ENCODE measurements at places on chromosomes 1 and 21.

DNA sequence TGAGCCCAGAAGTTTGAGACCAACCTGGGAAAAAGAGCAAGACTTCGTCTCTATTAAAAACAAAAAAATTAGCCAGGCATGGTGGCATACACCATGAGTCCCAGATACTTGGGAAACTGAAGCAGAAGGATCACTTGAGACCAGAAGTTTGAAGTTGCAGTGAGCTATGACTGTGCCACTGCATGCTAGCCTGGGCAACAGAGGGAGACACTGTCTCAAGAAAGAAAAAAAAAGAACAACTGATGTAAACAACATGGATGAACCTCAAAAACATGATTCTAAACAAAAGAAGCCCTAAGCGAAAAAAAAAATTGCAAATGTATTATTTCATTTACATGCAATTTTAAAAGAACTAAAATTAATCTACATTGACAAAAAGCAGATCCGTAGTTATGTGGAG lies 9.0 kb downstream of the LRRC40 start:
- H3K4me3 ChIP-seq = no peak overlapping the region
- no peak for DNase-seq
- no peaks in the 10 kb centered on the region for H3K27me3 ChIP-seq
- H3K36me3 ChIP-seq = peaks cover 3% of the 10 kb centered on the region
- no peak overlapping the region for H3K27ac ChIP-seq
- no peaks in the 10 kb centered on the region for H3K4me1 ChIP-seq

- H3K36me3 ChIP-seq = no peaks in the 10 kb centered on the region
- H3K27me3 ChIP-seq = no peaks in the 10 kb centered on the region
- no peak overlapping the region for H3K4me3 ChIP-seq
- H3K4me1 ChIP-seq = peaks cover 9% of the 10 kb centered on the region
- DNase-seq = no peak
- no peak overlapping the region for H3K27ac ChIP-seq
These were observed 49.8 kb upstream of the FBXO28 start for GRCh38 chr1:224064150-224064549.

DNA sequence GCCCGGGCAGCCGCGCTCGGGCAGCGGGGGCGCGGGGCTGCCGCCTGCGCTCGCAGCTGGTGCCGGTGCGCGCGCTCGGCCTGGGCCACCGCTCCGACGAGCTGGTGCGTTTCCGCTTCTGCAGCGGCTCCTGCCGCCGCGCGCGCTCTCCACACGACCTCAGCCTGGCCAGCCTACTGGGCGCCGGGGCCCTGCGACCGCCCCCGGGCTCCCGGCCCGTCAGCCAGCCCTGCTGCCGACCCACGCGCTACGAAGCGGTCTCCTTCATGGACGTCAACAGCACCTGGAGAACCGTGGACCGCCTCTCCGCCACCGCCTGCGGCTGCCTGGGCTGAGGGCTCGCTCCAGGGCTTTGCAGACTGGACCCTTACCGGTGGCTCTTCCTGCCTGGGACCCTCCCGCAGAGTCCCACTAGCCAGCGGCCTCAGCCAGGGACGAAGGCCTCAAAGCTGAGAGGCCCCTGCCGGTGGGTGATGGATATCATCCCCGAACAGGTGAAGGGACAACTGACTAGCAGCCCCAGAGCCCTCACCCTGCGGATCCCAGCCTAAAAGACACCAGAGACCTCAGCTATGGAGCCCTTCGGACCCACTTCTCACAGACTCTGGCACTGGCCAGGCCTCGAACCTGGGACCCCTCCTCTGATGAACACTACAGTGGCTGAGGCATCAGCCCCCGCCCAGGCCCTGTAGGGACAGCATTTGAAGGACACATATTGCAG lies 3.0 kb downstream of the ARTN start:
- peak overlapping the region; percentile 32 for H3K4me3 ChIP-seq
- peaks cover 2% of the 10 kb centered on the region for H3K27me3 ChIP-seq
- no peak overlapping the region for H3K27ac ChIP-seq
- H3K36me3 ChIP-seq = no peaks in the 10 kb centered on the region
- peaks cover 20% of the 10 kb centered on the region for H3K4me1 ChIP-seq

GRCh38 chr1:183595537-183595936 lies 5.3 kb upstream of the NCF2 start:
- H3K36me3 ChIP-seq = no peaks in the 10 kb centered on the region
- no peaks in the 10 kb centered on the region for H3K4me1 ChIP-seq
- no peaks in the 10 kb centered on the region for H3K27me3 ChIP-seq
- no peak overlapping the region for H3K4me3 ChIP-seq
- no peak overlapping the region for H3K27ac ChIP-seq

GRCh38 chr21:25649146-25649545 lies 10.1 kb downstream of the JAM2 start:
- H3K36me3 ChIP-seq = no peaks in the 10 kb centered on the region
- no peaks in the 10 kb centered on the region for H3K27me3 ChIP-seq
- H3K4me3 ChIP-seq = no peak overlapping the region
- H3K4me1 ChIP-seq = no peaks in the 10 kb centered on the region

DNA sequence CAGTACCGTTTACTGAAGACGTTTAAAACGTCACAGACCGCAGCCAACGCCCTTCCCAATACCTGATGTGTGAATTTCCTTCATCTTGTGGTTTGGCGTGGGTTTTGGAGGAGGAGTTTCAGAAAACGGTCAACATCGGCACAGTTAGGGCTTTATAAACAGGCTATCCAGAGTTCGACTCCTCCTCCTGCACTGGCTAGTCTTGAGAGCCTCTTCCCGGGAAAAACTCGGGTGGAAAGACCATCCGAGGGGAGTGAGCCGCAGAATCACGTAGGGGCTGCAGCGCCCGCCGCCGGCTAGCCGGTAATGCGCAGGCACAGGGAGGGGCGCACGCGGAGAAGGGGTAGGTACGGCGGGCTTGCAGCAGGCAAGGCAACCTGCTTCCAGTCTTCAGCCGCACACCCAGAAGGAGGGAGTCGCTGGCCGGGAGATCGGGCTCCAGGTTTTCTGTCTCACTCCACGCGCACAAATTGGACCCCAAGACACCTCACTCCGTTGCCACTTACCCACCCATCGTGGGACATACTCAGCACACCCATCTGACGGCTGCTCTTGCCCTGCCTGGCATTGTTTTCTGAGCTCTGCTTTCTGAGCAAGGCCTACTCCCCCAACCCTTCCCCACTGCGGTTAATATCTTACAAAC lies 25.4 kb downstream of the SLC19A2 start:
- H3K27ac ChIP-seq = no peak overlapping the region
- no peaks in the 10 kb centered on the region for H3K27me3 ChIP-seq
- peak overlapping the region; percentile 53 for H3K4me3 ChIP-seq
- peaks cover 5% of the 10 kb centered on the region for H3K4me1 ChIP-seq
- no peaks in the 10 kb centered on the region for H3K36me3 ChIP-seq

GRCh38 chr1:5991381-5992025 lies 722 bp downstream of the NPHP4 start:
- peak overlapping the region; percentile 73 for H3K4me3 ChIP-seq
- no peaks in the 10 kb centered on the region for H3K27me3 ChIP-seq
- peak; percentile 12 for DNase-seq
- H3K27ac ChIP-seq = peak overlapping the region; percentile 86
- H3K4me1 ChIP-seq = peaks cover 12% of the 10 kb centered on the region

DNA sequence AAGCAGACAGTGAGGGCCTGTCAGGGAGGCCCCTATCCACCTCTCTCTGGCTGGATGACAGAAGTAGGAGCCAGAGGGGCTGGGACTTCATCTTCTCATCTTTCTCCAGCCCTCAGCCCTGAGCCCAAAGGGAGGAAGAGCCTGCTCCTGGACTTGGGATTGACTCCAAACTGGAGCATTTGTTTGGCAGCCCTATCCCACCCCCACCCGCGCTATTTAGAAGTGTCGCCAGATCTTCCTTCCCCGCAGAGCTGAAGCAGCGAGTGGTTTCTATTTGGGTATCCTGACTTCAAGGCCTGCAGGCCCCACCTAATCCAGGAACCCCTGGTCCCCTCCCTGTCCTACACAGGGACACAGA lies 9.6 kb downstream of the NES start:
- H3K4me3 ChIP-seq = no peak overlapping the region
- H3K27ac ChIP-seq = peak overlapping the region; percentile 1
- H3K36me3 ChIP-seq = peaks cover 15% of the 10 kb centered on the region
- peaks cover 39% of the 10 kb centered on the region for H3K4me1 ChIP-seq
- no peaks in the 10 kb centered on the region for H3K27me3 ChIP-seq

DNA sequence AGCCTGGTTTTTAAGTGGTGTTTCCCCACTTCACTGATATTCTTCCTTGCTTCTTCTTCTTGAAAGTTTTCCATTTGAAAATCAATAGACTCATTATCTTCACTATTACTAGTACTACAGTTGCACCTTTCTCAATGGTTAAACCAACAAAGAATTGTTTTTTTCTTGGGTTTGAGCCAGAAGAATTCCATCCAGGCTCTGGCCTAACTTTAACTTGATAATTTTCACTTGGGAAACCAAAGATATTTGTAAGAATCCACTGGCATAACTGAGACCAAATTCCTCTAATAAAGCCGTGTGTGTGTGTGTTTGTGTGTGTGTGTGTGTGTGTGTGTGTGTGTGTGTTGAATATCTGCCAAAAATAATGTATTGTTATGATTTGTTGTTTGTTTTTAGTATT lies 103.2 kb downstream of the SGIP1 start:
- peak; percentile 31 for DNase-seq
- H3K36me3 ChIP-seq = peaks cover 5% of the 10 kb centered on the region
- no peak overlapping the region for H3K27ac ChIP-seq
- no peak overlapping the region for H3K4me3 ChIP-seq
- H3K4me1 ChIP-seq = no peaks in the 10 kb centered on the region
- H3K27me3 ChIP-seq = no peaks in the 10 kb centered on the region

- H3K36me3 ChIP-seq = no peaks in the 10 kb centered on the region
- H3K27me3 ChIP-seq = no peaks in the 10 kb centered on the region
- H3K27ac ChIP-seq = no peak overlapping the region
- no peak overlapping the region for H3K4me3 ChIP-seq
- peak; percentile 69 for DNase-seq
- no peaks in the 10 kb centered on the region for H3K4me1 ChIP-seq
These were observed 141.3 kb downstream of the NRIP1 start for GRCh38 chr21:14923468-14923867.

- peak overlapping the region; percentile 65 for H3K4me3 ChIP-seq
- no peaks in the 10 kb centered on the region for H3K4me1 ChIP-seq
- H3K36me3 ChIP-seq = no peaks in the 10 kb centered on the region
These were observed 102.2 kb downstream of the CASZ1 start for GRCh38 chr1:10694274-10694632.

GRCh38 chr1:119279456-119280381 lies 88.9 kb upstream of the HAO2 start:
- peak overlapping the region; percentile 62 for H3K27ac ChIP-seq
- H3K4me3 ChIP-seq = no peak overlapping the region
- H3K27me3 ChIP-seq = no peaks in the 10 kb centered on the region
- H3K4me1 ChIP-seq = peaks cover 17% of the 10 kb centered on the region

DNA sequence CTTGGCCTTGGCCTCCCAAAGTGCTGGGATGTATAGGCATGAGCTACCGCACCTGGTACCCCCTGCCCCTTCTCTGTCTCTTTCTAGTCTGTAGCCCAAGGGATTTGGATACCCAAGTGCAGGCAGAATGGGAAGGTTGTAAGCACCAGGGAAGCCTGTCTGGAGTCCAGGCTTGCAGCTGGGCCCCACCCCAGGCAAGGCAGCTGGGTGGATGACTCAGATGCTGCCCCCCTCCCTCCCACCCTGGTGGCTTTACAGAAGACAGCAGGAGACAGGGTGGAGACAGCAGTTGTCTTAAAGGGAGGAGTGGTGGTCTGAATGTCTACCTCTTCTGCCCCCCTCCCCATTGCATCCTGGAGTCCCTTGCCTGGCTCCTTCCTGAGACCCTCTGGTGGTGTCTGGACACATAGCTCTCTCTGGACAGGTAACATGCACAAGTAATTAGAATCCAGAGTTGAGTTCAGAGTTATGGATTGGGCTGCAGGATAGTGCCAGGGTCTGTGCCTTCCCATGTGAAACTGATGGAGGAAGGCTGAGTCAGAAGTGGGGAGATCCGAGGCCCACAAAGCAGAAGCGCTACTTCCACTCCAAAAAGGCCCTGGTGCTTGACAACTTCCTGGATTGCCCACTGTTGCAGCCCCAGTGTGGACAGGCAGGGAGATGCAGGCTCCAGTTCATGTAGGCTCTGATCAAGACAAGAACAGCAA lies 5.1 kb downstream of the LMNA start:
- peaks cover 64% of the 10 kb centered on the region for H3K4me1 ChIP-seq
- H3K4me3 ChIP-seq = peak overlapping the region; percentile 29
- H3K36me3 ChIP-seq = peaks cover 14% of the 10 kb centered on the region
- H3K27me3 ChIP-seq = no peaks in the 10 kb centered on the region
- DNase-seq = peak; percentile 64

- no peak for DNase-seq
- H3K4me3 ChIP-seq = no peak overlapping the region
- no peaks in the 10 kb centered on the region for H3K36me3 ChIP-seq
- H3K27ac ChIP-seq = no peak overlapping the region
These were observed 19.1 kb upstream of the LRRC3 start for GRCh38 chr21:44436111-44436611.

DNA sequence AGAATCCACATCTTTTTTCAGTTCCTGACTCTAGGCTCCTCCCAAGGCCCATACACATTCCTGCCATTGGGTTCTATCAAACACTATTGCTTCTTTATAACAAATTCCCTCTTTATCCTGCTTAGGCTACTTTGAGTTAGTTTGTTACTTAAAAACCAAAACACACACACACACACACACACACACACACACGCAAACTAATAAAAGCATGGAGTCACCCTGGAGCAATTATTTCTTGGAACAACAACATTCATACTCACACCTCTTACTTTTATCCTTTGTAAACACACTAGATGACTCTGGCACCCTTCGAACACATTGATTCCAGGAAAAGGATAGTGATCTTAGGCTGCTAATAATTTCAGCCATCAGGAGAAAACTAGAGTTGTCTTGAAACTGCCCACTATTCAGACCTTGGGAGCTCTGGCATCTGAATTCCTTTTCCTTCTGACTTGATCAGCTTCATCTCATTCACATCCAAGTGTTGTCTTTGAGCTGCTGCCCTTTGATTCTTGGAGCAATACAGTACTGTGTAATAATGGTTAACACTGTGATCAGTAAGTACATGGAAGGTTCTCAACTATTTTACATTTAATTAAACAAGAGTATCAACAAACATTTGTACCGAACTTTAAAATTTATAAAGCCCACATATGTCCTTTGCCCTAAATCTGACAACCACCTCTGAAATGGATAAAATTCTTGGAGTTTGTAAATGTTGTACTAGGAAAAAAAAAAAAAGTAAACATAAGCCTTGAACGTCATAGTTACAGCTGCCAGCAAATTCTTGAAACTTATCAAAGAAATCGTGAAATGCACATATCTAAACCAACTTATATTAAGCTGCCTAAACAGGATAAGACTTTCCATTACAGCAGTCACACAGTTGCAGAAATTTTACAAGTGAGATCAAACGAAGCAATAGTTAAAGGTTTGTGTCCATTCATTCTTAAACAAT lies 2.8 kb upstream of the SEC22B start:
- H3K27ac ChIP-seq = peak overlapping the region; percentile 78
- no peaks in the 10 kb centered on the region for H3K27me3 ChIP-seq
- no peaks in the 10 kb centered on the region for H3K36me3 ChIP-seq
- H3K4me3 ChIP-seq = peak overlapping the region; percentile 37
- DNase-seq = peak; percentile 88

GRCh38 chr1:94854458-94855306 lies 34.5 kb downstream of the SLC44A3 start:
- DNase-seq = peak; percentile 91
- H3K27me3 ChIP-seq = no peaks in the 10 kb centered on the region
- H3K27ac ChIP-seq = peak overlapping the region; percentile 61
- H3K36me3 ChIP-seq = no peaks in the 10 kb centered on the region
- H3K4me3 ChIP-seq = peak overlapping the region; percentile 36
- peaks cover 8% of the 10 kb centered on the region for H3K4me1 ChIP-seq

GRCh38 chr1:59892841-59893811 lies 33.4 kb downstream of the CYP2J2 start:
- H3K27me3 ChIP-seq = no peaks in the 10 kb centered on the region
- H3K27ac ChIP-seq = no peak overlapping the region
- no peaks in the 10 kb centered on the region for H3K36me3 ChIP-seq
- H3K4me1 ChIP-seq = no peaks in the 10 kb centered on the region
- no peak overlapping the region for H3K4me3 ChIP-seq
